ENCODE measurements at places on chromosomes 11 and 22. TPM values are rescaled to one million over a fixed set of nuclear protein-coding genes. Genes with fewer than 3 reads are reported as not detected.

GAS2 gene
- total RNA-seq, result 1.7 TPM

- no peak for DNase-seq
Observed at GRCh38 chr11:113896156-113896879, 8.3 kb upstream of the HTR3B start.

CECR2 gene
- total RNA-seq, result 7.2 TPM

C11orf87 gene
- 0.35 TPM for total RNA-seq

- no peak for DNase-seq
Observed at GRCh38 chr11:63958008-63958407, 16.4 kb upstream of the COX8A start.

DNA sequence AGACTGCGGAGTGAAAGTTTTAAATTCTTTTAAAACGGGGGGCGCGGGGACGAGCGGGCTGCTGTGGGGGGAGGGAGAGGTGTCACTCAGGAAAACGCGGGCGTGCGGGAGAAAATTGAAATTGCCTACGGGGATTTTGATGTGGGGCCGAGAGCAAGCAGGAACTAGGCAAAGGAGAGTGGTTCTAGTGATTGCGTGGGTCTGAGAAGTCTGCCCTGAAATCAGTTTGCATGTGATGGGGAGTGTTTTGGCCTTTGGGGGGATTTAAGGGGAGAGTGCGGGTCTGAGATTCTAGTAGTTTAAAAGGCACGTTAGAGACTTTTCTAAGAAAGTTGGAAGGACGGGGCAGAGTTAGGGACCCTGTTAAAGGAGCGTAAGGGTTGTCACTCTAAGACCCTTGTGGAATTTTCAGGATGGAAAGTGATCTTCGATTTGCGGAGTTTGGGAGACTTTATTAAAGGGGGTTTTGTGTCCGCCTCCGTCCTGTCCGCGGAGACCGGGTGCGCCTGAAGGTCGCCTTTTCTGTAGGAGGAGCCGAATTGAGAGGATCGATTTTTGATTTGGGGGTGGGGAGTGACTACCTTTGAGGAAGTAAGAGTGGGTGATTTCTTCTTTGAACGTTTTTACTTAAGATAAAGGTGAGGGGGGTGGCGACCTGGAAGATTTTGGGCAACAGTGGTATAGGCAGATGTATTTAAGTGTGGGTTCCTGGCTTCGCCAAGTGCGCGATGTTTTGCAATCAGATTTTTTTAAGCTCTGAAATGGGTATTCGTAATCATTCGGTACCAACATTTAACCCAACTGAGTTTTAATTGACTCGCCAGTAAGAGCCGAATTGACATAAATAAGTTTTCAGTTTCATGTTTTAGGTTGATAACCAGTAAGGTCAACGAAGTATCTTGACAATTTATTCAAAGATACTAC lies 1.1 kb downstream of the EED start:
- DNase-seq, result no peak

CD3D gene
- 8.5 TPM for total RNA-seq

GRCh38 chr22:42299586-42300258 lies 29.3 kb upstream of the TCF20 start:
- DNase-seq, result no peak

DNA sequence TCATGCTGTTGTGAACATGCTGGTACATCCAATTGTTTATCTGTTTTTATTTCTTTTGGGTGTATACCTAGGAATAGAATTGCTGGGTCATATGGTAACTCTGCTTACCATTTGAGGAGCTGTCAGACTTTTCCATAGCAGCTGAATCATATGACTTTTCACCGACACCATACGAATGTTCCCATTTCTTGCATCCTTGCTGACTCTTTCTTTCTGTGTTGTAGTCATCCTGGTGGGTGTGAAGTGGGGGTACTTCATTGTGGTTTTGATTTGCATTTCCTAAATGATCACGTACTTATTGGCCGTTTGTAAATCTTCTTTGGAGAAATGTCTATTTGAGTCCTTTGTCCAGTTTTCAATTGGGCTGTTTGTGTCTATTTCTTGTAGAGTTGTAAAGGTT lies 26.5 kb downstream of the ATXN10 start:
- DNase-seq, result no peak

- no peak for DNase-seq
Observed at GRCh38 chr11:102316346-102316904, 859 bp upstream of the BIRC3 start.

MMP8 gene
- not detected for total RNA-seq

DNA sequence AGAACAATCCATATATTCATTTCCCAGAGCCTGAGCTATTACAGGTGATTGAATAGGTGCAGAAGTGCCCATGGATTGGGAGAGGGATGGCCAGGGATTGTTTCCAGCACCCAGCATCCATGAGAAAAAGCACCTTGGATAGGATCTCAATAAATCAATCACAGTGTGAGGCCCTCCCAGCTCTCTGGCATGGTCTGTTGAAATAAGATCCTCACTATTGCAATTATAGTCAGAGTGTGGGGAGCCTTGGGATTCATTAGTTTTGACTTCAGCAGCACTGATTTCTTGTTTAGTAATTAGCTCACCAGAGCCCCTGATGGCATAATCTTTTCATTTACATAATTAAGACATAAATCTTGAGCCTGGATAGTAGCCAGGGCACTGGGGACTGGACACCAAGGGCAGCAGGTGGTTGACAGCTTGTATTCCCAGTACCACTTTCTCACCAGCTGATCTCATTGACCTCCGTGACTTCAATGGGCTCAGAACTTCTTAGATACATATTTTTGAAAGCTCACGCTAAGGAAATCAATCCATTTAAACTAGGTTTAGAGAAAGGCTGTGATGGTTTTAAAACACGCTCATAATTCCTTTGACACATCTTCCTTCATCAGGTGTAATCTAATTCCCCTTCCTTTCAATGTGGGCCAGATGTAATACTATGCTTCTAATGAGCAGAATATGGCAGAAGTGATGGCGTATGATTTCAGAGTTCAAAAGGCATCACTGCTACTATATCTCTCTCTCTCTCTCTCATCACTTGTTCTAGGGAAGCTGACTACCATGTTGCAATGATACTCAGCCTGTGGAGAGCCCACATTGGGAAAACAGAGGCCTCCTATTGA lies 22.1 kb upstream of the DRD2 start:
- no peak for DNase-seq

DNA sequence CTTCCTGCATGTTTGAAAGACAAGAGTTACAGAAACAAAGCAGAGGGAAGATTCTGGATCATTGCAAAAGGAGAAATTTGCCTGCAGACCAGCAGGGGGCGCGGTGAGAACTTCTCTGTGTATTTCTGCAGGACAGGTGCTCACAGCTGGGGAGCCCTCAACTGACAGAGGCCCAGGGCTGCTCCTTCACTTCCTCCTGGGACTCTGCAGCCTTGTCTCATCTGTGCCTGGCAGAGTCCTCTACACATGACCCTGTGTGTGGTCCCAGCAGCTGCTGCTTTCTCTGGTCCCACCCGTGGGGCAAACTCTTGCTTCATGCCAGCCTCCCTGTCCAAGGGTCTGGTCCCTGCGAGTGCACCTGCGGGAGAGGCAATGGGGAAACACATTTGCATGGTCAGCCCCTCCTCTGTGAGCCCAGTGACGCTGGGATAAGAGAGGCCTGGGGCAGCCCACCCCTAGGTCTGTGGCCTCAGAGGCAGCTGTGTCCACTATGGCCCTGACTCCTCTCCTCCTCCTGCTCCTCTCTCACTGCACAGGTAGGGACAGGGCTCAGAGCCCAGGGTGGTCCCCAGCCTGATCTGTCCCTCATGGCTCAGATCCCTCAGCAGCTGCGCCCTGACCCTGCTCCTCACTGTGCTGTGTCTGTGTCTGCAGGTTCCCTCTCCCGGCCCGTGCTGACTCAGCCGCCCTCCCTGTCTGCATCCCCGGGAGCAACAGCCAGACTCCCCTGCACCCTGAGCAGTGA lies 43.2 kb upstream of the VPREB1 start:
- peak; percentile 77 for DNase-seq

GRCh38 chr11:122229078-122229477 lies 113.1 kb upstream of the BLID start:
- DNase-seq, result no peak

GRCh38 chr22:26377170-26377830 lies 51.8 kb upstream of the ASPHD2 start:
- no peak for DNase-seq

DNA sequence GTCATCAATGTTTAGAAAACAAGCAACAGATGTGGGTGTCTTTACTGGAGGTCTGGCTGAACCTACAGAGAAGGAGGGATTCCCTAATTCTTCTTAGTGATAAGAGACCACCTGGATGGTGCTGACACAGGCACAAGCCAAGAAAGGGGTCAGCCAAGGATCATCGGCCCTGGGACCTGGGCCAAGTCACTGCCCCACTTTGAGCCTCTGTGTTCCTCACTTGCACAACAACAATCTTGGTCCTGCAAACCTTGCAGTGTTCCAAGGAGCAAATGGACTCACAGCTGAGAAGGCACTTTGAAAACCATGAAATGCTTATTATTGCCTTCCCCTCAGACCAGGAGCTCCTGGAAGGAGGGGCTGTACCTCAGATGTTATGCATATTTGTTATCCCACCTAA lies 7.0 kb upstream of the KCNE3 start:
- no peak for DNase-seq

DNA sequence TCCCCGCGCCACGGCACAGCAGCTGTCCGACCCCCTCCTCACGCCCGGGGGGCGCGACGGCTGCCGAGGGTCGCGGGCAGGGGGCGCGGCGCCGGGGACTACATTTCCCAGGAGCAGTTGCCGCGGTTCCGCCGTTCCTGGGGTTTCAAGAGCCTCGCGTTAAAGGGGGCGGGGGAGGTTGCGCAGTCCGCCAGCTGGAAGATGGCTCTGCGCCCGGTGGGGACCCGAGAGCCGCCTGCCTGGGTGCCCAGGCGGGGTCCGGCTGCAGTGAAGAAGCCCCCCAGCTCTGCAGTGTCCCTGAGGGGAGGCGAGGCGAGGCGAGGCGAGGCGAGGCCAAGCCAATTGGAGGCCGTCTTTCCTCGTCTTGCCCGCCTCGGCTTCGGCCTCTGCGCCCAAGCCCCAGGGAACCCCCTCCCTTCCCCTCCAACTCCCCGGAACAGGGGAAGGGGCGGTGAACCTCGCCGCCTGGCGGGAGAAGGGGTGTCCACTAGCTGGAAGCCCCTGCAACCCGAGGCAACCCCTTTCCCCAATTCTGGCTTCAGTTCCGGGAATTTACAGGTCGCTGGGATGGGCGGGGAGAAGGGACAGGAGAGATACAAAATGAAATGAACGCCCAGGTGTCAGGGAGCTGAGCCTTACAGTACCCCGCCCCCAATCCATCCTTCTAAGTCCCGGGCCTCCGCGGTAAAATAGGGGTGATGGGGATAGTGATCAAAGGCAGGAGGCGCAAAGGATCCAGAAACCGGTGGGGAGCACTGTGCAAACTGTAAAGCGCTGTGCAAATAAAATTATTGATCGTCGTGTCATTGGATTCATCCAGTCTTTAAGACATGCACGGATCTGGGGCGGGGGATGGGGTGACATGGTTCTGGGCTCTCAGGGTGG lies 5.2 kb upstream of the GCAT start:
- DNase-seq, result peak; percentile 86

GRCh38 chr11:16902781-16903378 lies 111.3 kb downstream of the PLEKHA7 start:
- DNase-seq, result no peak

DNA sequence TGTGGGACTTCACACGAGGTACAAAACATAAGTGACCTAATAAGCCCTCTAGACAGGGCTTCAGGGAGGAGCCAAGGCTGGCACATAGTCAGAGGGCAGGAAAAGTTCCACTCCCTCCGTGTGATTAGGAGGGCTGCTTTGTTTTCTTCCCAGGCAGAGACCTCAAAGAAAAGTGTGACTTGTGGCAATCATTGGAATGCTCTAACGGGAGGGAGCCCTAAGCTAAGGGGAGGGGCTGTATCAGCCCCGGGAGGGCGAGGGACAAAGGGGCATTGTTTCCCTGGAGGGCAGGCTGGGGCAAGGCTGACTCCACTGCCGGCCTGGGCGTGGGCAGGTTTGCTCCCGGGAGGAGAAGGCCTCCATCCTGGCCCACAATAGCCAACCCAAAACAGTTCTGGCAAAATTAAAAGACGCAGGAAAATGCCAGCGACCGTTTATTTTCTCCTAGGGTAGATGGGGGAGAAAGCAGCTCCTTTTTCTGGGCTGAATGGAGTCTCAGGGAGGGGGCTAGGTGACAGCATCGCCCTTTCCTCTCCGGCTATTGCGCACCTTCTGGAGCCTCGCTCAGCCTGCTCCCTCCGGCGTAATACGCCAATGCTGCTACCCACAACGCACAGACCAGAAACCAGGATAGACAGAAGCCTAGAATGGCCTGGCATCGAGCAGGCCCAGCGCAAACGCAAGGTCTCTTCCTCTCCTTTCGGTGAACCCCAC lies 60.2 kb downstream of the ENDOD1 start:
- DNase-seq, result no peak
